ENCODE measurements at places on chromosomes 6 and 20. TPM values are rescaled to one million over a fixed set of nuclear protein-coding genes. Genes with fewer than 3 reads are reported as not detected.

The TMEM181 gene
- 39.1 TPM for total RNA-seq

DNA sequence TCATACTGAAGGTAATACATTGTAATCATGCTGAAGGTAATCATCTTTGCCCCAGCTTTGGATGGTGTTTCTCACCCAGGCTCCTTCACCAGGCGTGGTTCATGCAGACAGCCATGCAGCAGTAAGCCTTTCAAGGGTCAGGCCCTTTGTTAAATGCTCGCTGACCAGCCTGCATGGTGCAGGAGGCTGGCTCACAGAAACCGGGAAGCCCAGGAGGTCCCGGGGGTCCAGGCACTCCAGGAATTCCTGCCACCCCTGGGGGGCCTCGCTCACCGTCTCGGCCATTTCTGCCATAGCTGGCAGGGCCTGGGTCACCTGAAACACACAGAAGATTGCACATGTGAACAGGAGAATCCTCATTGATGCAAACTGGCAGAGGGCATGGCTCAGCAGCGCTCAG, 86.1 kb downstream of the COL9A1 start:
- no peaks in the 10 kb centered on the region for H3K4me1 ChIP-seq
- no peak overlapping the region for H3K4me3 ChIP-seq

DNA sequence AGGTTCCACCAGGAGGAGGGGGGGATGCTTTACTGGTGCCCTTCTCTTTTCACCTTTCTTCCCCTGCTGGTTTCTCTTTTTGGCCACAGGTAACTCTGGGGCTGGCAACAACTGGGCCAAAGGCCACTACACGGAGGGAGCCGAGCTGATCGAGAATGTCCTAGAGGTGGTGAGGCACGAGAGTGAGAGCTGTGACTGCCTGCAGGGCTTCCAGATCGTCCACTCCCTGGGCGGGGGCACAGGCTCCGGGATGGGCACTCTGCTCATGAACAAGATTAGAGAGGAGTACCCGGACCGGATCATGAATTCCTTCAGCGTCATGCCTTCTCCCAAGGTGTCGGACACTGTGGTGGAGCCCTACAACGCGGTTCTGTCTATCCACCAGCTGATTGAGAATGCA, 4.4 kb downstream of the TUBB1 start:
- H3K4me3 ChIP-seq, result no peak overlapping the region
- H3K27ac ChIP-seq, result no peak overlapping the region
- peaks cover 12% of the 10 kb centered on the region for H3K4me1 ChIP-seq
- no peak for DNase-seq
- H3K27me3 ChIP-seq, result no peaks in the 10 kb centered on the region

The CRISP2 gene
- not detected for total RNA-seq

- no peaks in the 10 kb centered on the region for H3K36me3 ChIP-seq
- H3K27me3 ChIP-seq, result no peaks in the 10 kb centered on the region
- H3K27ac ChIP-seq, result no peak overlapping the region
- H3K4me3 ChIP-seq, result no peak overlapping the region
These were observed 56.7 kb downstream of the KIAA0319 start for GRCh38 chr6:24589334-24589733.

The CARMIL1 gene
- 17.4 TPM for total RNA-seq

DNA sequence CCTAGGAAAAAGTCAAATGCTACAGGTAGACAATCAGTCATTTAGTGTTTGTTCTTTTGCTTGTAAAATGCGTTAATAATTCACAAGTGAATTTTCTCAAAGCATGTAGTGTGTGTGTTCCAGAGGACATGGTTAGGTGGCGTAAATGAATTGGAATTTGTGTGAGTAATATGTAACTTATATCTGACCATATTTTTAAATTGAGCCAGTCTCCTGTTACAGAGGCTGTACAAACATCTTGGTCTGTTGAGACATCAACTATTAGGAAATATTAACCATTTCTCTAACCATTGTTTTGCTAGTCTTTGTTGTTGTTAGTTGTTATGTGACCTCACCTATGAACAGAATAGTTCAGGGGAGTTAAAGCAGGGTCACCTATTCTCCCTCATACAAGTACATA, 22.7 kb downstream of the MCM8 start:
- H3K4me1 ChIP-seq, result no peaks in the 10 kb centered on the region
- H3K27ac ChIP-seq, result no peak overlapping the region
